ENCODE measurements at places on chromosomes 13 and 19. TPM values are rescaled to one million over a fixed set of nuclear protein-coding genes. Genes with fewer than 3 reads are reported as not detected.
A peak's percentile ranks its signal among the peaks of the same experiment; 100 is the strongest.

- DNase-seq: no peak
Observed at GRCh38 chr13:52868190-52868589, 19.8 kb upstream of the PCDH8 start.

GRCh38 chr13:98450026-98450425 lies 126.9 kb downstream of the STK24 start:
- DNase-seq: no peak

The OR7D2 gene
- not detected for total RNA-seq

DNA sequence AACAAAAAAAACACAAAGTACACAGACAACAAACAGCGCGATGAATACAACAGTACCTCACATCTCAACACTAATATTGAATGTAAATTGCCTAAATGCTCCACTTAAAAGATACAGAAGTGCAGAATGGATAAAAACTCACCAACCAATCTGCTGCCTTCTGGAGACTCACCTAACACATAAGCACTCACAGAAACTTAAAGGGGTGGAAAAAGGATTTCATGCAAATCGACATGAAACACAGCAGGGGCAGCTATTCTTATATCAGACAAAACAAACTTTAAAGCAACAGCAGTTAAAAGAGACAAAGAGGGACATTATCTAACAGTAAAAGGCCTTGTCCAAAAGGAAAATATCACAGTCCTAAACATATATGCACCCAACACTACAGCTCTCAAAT lies 209.5 kb downstream of the ABCC4 start:
- DNase-seq: no peak

The ZNF582 gene
- 8.3 TPM for total RNA-seq

The GNG7 gene
- total RNA-seq: 12.4 TPM

GRCh38 chr13:25268561-25268960 lies 18.7 kb downstream of the MTMR6 start:
- no peak for DNase-seq

GRCh38 chr19:29843180-29844051 lies 31.6 kb downstream of the CCNE1 start:
- peak; percentile 12 for DNase-seq

DNA sequence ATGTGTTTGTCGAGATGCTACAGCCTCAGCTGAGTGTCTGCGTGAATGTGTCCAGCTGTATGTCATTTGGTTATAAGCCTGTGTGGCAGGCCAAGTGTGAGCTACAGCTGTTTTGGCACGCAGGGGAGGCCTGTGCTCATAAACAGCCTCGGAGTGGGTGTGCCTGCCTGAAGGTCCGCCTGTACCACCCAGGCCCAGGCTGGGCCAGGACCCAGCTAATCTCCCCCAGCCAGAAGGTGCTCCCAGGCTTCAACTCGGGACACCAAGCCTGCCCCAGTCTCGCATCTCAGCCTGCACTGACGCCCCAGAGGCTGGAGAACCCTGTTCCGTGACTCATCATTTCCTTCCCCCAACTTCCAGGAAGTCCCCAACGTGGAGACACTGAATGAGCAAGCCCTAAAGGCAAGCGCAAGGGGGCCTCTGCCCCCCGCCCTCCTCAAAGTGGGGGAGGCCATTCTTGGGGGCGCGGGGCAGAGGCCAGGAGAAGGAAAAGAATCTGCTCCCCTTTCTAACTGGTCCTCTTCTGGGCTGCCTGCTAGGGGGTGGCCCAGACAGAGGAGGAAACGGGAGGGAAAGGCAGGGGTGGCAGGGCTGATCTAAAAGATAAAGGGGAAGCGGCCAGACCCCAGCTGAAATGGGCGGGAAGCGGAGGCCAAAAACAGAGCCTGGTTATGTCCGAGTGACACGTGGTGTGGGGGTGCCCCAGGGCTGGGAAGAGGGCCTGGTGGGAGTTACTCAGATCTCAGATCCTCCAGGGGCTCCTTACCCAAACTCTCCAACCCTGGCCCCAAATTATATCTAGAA lies 2.0 kb downstream of the SLC1A5 start:
- peak; percentile 67 for DNase-seq

DNA sequence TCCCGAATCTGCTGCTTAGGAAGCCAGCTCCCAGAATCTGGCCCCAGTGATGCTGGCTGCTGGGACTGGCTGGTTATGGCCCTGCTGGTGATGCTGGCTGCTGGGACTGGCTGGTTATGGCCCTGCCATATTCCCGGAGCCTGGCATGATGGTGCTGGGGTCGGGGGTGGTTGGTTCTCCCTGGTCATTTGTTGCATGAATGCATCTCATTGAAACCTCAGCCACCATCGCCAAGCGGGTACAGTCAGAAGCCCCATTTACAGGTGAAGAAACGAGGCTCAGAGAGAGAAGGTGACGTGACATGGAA lies 2.1 kb downstream of the PGLYRP1 start:
- no peak for DNase-seq

The MYO16 gene
- 0.20 TPM for total RNA-seq

The RFPL4A gene
- 1.1 TPM for total RNA-seq

The CCDC61 gene
- total RNA-seq: 24.1 TPM

DNA sequence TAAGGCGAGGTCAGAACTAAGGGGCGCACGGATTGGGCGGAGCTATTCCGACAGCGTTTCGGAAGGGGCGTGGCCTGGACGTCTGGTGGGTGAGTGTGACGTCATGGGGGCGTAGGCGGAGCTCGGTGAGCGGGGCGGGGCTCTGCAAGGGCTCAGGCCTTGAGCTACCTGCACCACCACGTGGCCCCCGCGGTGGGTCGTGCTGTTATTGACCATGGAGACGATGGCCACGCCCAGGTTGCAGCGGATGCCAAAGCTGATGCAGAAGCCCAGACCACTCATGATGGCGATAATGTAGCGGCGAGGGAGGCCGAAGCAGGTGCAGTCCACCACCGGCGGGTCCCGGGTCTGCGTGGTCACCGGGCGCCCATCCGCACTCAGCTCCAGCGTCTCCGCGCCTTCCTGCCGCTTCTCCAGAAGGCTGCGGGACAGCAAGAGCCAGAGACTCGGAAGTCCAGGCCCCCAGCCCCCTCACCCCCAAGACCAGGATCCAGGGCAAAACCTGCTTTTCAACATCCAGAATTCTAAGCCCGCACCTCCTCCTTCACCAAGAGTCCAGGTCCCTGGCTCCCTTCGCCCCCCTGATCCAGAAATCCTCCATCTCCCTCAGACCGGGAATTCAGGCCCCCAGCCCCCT lies 4.8 kb downstream of the SLC17A7 start:
- no peak for DNase-seq

- DNase-seq: no peak
Observed at GRCh38 chr13:33008946-33009722, 7.1 kb upstream of the KL start.

The LILRB5 gene
- 6.5 TPM for total RNA-seq

GRCh38 chr19:29089315-29089870 lies 123.6 kb downstream of the UQCRFS1 start:
- DNase-seq: no peak

DNA sequence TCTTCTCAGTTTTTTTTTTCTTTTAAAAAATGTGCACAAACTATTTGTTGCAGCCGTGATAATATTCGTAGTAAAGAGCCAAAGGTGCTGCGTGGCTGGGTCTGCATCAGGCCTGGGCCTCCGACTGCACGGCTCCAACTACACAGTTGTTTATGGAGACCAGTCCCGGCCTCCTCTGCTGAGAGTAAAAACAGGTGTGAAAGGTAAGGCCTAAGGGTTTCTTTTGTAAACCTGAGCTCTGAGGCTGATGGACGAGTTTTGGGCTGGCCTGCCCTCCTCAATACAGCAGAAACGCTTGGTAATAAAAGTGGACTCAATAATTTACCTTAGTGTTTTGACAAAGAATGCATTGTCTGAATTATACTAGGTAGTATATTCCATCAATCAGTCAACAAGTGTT lies 3.9 kb downstream of the MBNL2 start:
- DNase-seq: no peak

- no peak for DNase-seq
Observed at GRCh38 chr13:76873445-76873844, 12.8 kb downstream of the KCTD12 start.

The SLC8A2 gene
- 5.1 TPM for total RNA-seq

GRCh38 chr19:30666301-30666803 lies 294.2 kb downstream of the ZNF536 start:
- peak; percentile 40 for DNase-seq

GRCh38 chr13:41018602-41018948 lies 541 bp downstream of the ELF1 start:
- DNase-seq: no peak

Measured in mucosa of gallbladder (tissue), 1 donor.